Astrocyte of the cerebellum (primary cell): ENCODE measurements at places on chromosomes 2 and 18.
A peak's percentile ranks its signal among the peaks of the same experiment; 100 is the strongest.

DNA sequence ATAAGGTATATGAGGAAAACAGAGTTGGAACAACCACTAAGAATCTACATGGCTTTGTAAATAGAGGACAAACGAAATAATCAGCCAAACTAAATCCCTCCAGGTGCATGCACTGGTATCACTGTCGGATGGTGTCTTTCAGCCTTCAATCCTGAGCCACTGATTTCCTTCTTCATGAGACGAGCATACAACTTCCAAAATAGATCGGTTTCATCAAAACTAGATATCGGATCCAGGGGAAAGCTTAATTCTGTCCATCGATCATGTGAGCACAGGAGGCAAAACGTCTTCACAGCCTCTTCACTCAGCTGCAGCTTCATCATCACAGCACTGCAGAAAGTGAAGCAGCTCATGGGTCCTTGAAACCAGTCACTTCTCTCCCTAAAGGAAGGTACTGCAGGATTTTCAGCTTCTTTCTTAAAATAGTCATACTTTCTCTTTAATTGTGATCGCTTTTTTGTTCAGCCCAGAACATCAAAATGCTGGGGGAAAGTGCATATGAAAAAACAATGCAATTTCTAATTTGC, 80.5 kb downstream of the DTNB start:
- DNase-seq, result no peak

- no peak for DNase-seq
Measured at GRCh38 chr2:173502296-173502695, 147.6 kb downstream of the CDCA7 start.

DNA sequence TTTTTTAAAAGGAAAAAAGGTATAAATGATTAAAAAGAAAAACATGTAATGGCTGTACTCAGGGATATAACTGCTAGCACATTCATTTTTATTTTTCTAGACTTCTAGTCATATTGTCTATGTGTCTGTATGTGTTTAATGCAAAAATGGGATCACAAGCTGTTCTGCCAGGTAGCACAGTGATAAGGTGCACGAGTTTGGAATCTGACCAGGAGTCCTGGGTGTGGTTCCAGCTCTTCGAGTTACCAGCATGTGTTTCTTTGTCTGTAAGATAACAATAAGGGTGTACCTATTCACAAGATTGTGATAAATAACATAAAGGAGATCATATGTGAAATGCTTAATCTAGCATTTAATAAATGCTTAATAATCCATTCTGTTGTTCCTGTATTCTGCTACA, 145.3 kb downstream of the PKP4 start:
- no peak for DNase-seq

- DNase-seq, result no peak
Measured at GRCh38 chr18:7598167-7599047, 31.3 kb downstream of the PTPRM start.

GRCh38 chr2:228846161-228846560, 424.9 kb downstream of the PID1 start:
- no peak for DNase-seq

- DNase-seq, result no peak
Measured at GRCh38 chr2:28647682-28648081, 103.9 kb upstream of the PPP1CB start.

DNA sequence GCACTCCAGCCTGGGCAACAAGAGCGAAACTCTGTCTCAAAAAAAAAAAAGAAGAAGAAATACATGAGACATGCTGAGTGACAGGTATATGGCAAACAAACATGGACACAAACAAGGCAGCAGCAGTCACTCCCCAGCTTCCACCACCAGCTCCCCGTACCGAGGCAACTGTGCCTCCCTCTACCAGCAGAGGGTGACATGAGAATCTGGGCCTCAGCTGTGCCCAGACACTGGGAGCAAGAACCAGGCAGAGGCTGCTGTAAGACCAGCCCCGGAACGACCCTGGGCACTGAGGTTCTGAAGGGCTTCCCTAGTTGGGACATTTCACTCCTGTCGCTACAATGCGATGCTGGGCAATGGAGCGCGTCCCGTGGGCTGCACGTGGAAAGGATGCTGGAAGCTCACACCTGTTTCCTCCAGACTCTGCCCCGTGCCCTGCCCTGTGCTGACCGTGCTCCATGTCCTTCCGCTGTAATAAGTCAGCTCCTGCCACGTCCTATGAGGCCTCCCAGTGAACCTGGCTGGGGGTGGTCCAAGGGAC, 37.1 kb downstream of the BOK start:
- no peak for DNase-seq

DNA sequence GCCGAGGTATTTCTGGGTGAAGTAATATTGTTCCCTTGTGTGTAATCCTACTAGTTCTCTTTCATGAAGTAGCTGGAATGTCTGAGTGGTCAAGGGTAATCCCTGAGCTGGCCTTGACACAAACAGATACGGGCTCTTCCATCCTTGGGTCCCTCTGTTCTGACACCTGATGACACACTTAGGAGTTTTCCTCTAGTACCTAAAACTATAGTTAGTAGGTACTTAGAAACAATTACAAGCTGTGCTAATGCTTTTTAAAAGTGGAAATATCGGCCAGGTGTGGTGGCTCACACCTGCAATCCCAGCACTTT, 59.2 kb upstream of the IL1R1 start:
- DNase-seq, result no peak

GRCh38 chr2:85723707-85724360, 29.7 kb downstream of the GNLY start:
- no peak for DNase-seq

DNA sequence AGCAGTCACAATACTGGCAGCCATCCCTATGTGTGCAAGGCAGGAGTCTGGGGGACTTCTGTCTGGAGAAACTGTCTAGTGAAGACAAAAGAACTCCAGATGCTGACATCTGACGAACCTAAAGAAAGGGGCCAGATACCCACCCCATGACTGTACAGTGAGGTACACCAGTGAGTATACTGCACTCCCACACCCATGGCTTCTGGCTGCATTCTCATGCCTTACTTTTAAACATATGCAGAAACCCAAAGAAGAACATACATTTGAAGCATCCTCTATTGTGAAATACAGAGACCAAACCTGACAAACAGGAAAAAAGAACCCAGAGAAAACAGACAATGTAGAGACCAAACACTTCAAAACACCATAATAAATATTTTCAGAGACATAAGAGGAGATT, 102.2 kb downstream of the ACTR3 start:
- no peak for DNase-seq

- DNase-seq, result no peak
Measured at GRCh38 chr2:3456125-3456524, 63.2 kb downstream of the ADI1 start.

GRCh38 chr2:38876407-38876806, 631 bp downstream of the MORN2 start:
- DNase-seq, result no peak

DNA sequence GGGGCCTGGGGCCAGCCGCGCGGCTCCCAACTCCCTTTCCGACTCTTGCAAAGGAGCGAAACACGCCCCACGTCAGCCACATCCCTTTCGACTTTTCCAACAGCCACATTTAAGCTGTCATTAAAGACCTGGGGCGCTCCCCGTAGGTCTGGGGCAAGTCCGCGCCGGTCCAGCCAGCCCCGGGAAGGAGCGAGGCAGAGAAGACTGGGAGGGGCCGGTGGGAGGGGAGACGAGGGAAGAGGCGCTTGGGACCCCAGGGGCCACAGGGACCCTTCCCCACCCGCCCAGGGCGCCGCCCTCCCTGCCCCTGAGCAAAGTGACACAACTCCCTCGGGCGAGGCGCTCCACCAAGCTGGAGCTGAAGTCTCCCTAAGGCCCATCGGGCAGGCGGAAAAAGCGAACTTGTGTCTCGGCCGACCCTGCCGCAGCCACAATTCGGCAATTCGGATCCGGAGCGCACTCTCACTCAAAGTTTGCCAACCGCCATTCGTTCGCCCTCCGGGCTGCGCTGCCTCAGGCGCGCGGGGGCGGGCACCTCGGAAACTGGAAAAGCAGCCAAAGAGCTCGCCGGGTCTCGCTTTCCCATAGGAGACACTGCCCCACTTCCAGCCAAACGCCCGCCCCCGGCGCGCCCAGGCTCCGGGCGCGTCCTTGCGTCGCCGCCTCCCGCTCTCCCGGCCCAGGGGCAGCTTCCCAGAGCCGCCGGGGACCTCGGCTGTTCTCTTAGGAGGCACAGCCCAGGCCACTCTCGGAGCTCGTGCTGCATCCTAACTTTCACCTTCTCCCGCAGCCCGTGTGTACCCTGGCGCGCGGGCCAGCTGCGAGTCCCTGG, 1.1 kb upstream of the KCTD1 start:
- no peak for DNase-seq

GRCh38 chr2:239975665-239976064, 49.5 kb downstream of the NDUFA10 start:
- DNase-seq, result no peak

DNA sequence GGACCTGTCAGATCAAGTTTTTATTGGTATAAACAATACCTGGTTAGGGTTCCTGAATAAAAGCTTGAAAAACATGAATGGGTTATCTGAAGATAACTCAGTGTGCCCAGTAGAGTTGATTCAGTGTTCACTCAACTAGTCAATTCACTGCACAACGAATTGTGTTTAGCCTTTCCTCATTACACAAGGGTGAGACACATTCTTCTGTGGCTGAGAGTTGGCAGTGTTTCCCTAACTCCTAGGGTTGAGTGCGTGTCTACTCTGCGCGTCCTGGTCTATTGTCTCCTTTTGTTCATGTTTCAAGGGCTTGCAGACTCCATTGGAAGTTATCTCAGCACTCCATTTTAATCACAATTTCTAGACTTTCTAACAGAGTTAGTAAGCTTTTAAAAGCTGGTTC, 32.8 kb upstream of the TMEM178A start:
- DNase-seq, result peak; percentile 95
